ENCODE measurements at places on chromosomes 3 and 15.

DNA sequence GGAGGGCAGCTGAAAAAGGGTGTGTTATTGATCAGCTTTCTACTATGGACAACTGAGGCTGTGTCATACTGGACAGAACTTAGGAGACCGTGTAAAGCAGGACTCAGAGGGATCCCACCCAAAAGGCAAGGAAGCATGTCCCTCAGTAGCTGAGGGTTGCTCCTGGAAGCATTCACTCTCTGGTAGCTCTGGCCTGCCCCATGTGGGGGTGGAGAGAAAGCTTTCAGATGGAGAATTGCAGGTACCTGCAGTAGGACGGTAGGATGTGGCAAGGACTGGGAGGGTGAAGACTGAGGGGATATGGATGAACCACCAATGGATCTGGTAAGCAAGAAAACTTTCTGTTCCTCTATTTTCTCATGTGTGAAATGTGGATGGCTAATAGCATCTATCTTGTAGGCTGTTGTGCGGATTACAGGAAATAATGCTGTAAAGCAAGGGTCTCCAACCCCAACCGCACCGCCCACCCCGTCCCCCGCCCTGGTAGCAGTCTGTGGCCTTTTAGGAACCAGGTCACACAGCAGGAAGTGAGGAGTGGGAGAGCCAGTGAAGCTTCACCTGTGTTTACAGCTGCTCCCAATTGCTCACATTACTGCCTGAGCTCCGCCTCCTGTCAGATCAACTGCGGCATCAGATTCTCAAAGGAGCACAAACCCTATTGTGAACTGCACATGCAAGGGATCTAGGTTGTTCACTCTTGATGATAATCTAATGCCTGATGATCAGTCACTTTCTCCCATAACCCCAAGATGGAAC is 157.7 kb upstream of the PROK2 start:
- DNase-seq: no peak

GRCh38 chr3:129575997-129576384 is 30.5 kb downstream of the PLXND1 start:
- no peak for DNase-seq

DNA sequence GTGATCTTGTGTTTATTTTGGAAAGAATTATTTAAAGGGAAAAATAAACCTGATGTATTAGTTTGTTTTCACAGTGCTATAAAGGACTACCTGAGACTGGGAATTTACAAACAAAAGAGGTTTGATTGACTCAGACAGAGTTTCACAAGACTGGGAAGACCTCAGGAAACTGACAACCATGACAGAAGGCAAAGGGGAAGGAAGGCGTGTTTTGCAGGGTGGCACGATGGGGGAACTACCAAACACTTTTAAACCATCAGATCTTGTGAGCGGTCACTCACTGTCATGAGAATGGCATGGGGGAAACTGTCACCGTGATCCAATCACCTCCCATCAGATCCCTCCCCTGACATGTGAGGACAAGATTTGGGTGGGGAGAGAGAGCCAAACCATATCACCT is 87.0 kb downstream of the TP63 start:
- DNase-seq: no peak

DNA sequence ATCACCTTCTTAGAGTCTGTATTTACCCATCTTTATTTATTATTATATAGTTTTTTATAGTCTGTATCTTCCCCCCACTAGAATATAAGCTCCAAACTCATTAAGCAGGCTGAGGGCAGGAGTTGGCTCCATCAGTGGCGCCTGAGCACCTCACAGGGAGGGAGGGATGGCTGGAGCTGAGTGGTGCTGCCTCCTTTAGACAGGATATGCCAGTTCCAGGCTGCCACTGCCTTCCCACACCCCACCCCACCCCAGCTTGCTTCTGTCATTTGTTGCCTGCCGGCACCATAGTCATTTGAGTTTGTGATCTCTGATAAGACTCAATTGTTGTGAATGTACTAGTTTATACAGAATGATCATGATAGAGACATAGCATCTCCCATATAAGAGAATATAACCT is 85.5 kb downstream of the KLHL25 start:
- DNase-seq: no peak

DNA sequence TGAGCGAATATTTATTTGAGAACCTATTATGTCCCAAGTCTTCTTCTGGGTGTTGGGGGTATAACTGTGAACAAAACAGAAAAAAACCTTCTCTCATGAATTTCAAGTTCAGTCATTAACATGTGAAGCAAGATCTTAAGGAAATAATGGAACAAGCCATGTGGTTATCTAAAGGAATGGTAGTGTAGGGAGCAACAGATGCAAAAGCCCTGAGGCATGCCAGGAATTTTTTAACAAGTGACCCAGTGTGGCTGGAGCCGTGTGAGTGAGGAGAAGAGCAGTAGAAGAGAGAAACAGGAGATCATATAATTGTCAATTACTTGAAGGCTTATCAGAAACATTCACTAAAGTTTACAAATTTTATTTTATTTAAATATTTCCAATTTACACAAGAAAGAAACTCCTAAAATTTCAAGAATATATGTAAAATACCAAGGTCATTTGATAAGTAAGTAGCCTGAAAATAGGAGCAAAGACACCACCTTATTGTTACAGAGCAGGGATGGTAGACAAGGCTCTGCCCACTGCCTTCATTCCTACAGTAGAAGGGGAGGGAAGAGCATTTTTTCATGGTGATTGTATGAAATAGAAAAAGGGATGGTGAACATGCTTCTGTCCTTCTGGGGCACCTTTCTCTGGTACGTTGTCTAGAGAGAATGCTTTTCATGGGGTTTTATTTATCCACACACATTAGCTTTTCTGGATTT is 345.1 kb downstream of the PLOD2 start:
- no peak for DNase-seq

DNA sequence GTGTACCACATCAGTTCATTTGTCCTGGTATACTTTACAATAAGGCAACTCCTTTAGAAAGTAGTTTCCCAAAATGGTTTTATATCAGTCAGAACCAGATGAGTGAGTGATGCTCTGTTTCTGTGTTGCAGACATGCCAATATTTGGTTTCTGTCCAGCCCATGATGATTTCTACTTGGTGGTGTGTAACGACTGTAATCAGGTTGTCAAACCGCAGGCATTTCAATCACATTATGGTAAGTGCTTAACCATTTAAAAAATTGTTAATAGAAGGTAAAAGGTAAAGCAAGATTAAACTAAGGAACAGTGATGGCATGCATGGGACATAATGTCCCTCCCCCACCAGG is 40.0 kb upstream of the SCAANT1 start:
- no peak for DNase-seq

GRCh38 chr3:163924600-163924999 is 1153.7 kb downstream of the SI start:
- DNase-seq: no peak

- DNase-seq: no peak
These were observed 83.8 kb upstream of the GALNT15 start for GRCh38 chr3:16090706-16091105.

DNA sequence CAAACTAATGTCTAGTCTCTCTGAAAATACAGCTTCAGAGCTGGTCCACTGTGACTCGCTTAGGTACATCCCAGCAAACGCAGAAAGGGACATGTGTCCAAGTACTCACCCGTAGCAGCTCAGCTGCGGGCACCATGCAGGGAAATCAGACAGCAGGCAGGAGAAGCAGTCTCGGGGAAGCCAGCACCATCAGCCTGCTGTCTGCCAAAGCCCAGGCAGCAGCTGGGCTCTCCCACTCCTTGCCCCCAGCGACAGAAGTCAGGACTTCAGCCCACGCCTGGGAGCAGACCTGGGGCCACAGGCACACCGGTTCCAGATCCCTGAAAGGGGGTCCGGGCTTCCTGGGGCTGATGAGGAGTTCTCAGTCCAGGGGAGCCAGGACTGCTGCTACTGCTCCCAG is 34.9 kb downstream of the SEMA5B start:
- no peak for DNase-seq

GRCh38 chr3:169350228-169350627 is 313.3 kb downstream of the MECOM start:
- no peak for DNase-seq

- DNase-seq: no peak
These were observed 26.8 kb downstream of the ARIH2 start for GRCh38 chr3:48945432-48945831.

GRCh38 chr3:53254509-53255422 is 1.1 kb downstream of the TKT start:
- no peak for DNase-seq

GRCh38 chr15:50767332-50767861 is 1.9 kb upstream of the SPPL2A start:
- no peak for DNase-seq
